ENCODE measurements at places on chromosomes 3 and 15.

DNA sequence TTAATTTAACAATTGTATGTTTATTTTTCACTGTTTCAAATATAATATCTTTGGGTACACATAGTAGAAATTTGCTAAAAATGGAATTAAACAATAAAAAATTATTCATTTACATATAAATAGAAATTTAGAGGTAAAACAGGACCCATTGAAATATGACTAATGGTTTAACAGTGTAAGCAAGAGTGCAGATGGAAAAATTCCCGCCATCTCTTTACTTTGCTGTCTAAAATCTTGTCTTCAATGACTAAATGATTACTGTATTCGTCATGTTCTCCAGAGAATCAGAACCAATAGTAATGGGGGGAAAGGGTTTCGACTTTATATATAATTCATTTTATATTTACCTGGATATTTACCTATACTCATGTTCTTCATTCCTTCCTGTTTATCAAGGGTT is 163.1 kb downstream of the IL1RAP start:
- no peak for DNase-seq

DNA sequence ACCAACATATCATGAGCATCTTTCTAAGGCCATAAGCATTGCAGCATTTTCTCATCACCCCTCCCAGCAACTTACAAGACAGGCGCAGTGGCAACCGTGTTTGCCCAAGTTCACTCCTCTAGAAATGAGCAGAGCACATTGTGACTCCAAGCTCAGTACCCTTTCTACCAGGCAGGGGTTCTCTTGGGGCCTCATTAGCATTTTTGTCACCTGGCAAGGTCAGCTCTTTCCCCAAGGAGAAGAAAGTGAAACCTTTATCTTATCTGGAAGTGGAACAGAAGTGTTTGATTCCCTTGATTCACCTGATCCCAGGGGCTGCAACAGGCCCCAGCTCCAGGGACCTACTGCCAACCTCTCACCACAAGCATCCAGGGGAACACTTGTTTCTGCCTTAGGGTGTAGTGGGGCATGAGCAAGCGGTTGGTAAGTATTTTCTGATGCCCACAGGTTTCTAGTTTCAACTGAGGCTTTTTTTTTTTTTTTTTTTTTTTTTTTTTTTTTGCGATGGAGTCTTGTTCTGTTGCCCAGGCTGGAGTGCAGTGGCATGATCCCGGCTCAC is 44.0 kb upstream of the HERC1 start:
- DNase-seq = no peak

DNA sequence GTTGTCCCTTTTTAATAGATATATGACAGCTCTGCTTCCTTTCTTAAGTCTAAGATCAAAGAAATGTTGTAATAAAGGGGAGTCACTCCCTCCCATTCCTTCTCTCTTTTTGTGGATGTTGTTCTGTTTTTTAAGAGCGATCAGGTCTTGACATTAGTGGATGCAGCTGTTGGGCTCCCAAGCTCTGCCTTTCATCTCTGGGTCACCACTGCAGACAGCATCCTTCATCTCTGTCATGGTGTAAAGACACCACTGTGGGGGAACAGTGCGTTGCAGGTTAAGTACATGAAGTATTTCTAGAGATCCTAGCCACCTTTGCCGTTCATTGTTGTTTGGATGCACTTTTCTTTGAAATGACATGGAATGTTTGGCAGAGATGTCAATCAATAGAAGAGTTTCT is 17.7 kb downstream of the FNDC3B start:
- no peak for DNase-seq

DNA sequence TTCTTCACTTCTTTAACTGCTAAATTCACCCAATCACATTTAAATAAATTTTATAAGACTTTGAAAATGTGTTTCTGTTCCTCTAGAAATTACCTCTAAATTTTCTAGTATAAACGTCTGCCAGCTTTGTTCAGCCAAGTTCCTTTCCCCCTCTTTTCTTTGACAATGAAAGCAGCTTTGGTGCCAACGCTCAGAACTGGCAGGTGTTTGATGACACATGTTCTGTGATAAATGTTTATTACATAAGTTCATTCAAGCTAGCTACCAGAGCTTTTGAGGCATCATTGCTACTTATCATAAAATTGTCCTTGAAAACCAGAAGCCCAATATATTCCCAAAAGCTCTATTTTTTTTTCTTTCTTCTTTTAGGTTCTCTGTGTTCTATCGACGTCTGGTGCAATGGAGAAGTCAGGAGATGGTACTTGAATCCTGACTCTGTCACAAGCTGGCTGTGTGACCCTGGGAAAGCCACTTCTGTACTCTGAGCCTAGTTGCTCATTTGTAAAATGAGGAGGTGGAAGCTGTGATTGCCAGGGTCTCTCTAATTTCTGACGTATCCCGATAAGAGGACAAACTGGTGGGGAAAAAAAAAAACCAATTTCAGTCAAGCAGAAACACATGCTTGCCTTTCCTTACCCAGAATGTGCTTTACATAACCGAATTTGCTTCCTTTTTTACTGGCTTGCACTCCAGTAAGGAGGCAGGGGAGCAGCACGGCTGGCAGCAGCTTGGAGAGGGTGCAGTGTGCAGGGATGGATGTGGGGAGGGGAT is 187.1 kb upstream of the LPP start:
- no peak for DNase-seq

DNA sequence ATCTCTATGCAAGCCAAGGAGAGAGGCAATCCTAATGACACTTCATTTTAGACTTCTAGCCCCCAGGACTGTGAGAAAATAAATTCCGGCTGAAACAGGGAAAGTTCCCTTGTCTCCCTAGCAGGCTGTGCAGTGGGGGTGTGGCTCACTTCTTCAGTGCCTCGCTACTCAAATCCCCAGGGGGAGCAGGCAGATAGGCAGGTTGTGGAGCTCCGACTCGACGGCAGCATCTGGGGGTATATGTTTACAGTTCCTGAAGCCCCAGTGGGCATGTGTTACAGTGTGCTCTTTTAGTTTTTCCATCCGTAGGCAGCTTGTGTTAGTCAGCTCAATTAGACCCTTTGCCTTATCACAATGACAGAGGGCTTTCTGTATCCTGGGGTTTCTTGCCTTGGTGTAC is 836.5 kb downstream of the PDCD6IP start:
- DNase-seq = no peak

DNA sequence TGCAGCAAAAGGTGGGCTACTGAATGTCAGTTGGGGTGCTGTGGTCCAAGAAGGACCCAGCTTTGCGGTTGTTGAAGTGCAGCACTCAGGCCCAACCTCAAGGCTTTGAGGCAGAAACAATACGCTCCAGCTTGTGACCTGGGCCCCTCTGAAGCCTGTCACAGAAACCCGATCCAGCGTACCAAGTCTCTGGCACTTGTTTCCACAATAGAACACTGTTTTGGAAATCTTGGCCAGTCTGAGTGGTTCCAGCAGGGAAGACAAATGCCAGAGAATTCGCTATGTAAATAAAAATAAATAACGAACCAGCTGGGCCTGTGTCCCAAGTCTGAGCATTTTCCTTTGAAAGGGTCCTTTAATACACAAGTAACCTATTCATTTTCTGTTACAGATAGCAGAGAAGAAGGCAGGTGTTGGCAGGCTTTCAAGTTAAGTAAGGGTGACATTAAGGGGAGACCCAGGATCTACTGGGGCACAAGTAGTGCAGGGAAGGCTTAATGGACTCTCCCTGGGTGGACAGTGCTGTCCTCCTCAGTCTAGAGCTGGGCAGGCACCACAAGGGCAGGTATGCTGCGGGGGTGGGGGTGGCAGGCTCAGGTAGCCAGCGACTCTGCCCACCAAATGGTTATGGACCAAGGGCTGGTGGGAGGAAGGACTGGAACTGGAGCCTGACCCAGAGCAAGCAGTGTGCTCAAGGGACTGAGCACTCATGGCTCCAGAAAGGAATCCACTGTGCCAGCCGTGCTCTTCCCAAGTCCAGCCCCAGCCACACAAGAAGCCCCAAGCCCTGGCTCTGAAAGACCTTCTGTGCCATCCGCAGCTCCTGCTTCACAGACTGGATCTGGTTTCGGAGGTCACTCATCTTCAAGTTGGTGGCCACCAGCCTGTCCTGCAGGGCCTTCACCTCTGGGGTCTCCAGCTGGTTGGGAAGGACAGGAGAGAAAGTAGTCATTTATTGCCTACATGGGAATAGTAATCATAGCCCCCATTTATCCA is 26.3 kb downstream of the CCDC13 start:
- DNase-seq = no peak

DNA sequence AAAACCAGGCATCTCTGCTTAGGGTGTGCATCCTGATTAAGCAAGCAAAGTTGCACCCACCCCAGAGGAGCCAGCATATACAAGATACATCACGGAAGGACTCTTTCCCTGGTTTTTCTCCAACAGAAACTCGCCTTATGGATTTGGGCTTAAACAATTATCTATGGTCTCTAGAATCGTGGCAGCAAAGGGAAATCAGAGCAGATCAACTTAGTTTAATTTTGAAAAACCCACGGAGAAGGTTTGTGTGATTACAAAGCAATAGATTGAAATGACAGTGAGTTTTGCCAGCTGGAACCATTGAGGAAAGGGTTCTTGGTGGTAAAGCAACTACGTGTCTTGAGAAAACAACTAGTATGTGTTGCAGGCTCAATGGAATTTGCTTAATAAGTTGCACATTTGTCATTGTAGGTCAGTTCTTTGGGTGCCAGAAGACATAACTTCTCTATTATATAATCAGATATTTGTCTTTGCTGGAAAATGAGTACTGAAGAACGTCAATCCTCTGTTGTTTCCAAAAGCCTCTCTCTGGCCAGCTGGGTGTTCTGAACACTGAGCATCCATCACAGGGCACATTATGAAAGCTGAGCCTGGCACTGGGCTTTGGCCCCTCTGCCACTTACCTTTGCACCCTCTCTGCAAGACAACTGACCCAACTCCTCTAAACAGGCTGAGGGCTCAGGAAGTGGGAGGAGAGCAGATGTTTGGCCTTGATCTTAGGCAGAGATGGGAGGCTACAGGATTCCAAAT is 75.7 kb upstream of the FBN1 start:
- no peak for DNase-seq

GRCh38 chr3:94440767-94441493 is 378.1 kb downstream of the NSUN3 start:
- DNase-seq = no peak

DNA sequence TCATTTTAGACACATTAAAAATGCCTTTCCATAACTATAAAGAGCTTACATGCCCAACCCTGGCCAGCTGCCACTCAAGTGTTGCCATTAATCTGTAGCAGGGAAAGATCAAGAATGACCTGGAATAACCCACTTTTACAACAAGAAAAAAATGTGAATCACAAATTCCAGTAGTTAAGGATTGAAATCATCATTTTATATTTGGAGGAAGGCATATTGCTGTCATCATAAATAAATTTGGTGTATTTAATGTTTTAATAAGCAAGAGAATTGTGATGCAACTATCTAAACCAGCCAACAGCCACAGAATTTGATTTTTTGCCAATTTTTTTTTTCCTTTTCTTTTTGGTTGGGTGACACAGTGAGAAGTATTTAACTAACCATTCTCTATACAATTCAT is 240.0 kb upstream of the SEMA6D start:
- DNase-seq = no peak

DNA sequence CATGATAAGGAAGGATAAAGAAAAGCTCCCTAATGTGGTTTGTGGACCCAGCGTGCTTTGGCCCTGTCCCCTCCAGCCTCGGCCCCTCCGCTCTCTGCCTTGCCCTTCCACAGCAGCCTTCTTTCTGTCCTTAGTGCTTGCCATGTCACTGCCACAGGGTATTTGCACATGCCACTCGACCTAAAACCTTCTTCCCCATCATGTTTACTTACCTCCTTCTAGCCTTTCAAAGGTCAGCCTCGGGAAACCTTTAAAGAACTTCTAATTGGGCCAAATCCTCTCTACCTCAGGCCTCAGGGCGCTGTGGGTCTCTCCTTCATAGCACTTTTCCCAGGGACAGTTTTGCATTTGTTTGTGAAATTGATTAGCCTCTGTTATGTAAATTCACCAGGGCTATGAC is 73.0 kb downstream of the SCN11A start:
- DNase-seq = no peak

GRCh38 chr3:11548721-11549131 is 95.0 kb downstream of the VGLL4 start:
- DNase-seq = no peak

GRCh38 chr3:54641226-54642014 is 286.4 kb downstream of the LRTM1 start:
- DNase-seq = no peak

GRCh38 chr3:31701286-31701685 is 168.6 kb downstream of the STT3B start:
- DNase-seq = no peak

DNA sequence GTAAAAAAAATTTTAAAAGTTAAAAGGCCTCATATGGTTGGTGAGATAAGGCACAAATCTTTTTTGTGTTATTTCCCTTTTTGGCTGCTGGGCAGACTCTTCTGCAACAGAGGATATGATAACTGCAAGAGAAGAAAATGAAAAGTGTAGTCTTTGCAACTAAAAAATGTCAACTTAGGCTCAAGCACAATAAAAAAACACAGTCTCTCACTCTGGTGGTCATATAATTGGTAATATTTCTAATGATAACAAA is 15.4 kb downstream of the COMMD2 start:
- no peak for DNase-seq

DNA sequence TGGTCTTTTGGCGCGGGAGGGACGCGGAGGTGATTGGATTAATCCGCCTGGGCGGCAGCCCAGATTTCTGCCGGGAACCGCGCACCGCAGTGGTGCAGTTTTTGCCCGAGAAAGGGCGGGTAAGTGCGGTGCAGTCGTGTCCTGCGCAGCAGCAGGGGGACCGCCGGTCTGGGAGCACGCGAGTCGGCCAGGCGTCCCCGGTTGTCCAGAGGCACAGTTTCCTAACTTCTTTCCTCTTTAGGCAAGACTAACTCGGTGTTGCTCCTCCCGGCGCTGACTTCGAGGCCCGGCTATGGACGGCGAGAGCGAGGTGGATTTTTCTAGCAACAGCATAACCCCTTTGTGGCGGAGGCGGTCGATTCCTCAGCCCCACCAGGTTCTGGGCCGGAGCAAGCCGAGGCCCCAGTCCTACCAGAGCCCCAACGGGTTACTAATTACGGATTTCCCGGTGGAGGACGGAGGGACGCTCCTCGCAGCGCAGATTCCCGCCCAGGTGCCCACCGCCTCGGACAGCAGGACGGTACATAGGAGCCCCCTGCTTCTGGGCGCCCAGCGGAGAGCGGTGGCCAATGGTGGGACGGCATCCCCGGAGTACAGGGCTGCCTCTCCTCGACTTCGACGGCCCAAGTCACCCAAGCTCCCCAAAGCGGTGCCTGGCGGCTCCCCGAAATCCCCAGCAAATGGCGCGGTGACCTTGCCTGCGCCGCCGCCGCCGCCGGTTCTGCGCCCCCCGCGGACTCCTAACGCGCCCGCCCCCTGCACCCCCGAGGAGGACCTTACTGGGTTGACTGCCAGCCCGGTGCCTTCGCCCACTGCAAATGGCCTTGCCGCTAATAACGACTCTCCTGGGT is 736 bp downstream of the ARHGEF26 start:
- no peak for DNase-seq

- DNase-seq = no peak
Measured at GRCh38 chr3:39721076-39721475, 88.3 kb upstream of the MYRIP start.

GRCh38 chr3:5811016-5811415 is 623.5 kb downstream of the EDEM1 start:
- DNase-seq = no peak

GRCh38 chr15:28975766-28976179 is 90.0 kb downstream of the APBA2 start:
- DNase-seq = peak; percentile 54

Measured in T-helper 1 cell (primary cell).